IMR-90 (cell line): ENCODE measurements at places on chromosomes 5 and 9. TPM values are rescaled to one million over a fixed set of nuclear protein-coding genes. Genes with fewer than 3 reads are reported as not detected.

Gene FAM81B
- not detected in 2 replicates for total RNA-seq

DNA sequence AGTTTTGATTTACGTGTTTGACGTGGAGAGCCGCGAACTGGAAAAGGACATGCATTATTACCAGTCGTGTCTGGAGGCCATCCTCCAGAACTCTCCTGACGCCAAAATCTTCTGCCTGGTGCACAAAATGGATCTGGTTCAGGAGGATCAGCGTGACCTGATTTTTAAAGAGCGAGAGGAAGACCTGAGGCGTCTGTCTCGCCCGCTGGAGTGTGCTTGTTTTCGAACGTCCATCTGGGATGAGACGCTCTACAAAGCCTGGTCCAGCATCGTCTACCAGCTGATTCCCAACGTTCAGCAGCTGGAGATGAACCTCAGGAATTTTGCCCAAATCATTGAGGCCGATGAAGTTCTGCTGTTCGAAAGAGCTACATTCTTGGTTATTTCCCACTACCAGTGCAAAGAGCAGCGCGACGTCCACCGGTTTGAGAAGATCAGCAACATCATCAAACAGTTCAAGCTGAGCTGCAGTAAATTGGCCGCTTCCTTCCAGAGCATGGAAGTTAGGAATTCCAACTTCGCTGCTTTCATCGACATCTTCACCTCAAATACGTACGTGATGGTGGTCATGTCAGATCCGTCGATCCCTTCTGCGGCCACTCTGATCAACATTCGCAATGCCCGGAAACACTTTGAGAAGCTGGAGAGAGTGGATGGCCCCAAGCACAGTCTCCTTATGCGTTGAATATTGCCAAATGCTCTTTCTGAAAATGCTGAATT is 850 bp downstream of the RRAGA start:
- peak; percentile 54 for DNase-seq

Gene CD72
- 0.36 TPM in 1 of 2 replicates, not detected in the other for total RNA-seq

Gene C5orf22
- total RNA-seq: 19.9 and 23.3 TPM in 2 replicates

DNA sequence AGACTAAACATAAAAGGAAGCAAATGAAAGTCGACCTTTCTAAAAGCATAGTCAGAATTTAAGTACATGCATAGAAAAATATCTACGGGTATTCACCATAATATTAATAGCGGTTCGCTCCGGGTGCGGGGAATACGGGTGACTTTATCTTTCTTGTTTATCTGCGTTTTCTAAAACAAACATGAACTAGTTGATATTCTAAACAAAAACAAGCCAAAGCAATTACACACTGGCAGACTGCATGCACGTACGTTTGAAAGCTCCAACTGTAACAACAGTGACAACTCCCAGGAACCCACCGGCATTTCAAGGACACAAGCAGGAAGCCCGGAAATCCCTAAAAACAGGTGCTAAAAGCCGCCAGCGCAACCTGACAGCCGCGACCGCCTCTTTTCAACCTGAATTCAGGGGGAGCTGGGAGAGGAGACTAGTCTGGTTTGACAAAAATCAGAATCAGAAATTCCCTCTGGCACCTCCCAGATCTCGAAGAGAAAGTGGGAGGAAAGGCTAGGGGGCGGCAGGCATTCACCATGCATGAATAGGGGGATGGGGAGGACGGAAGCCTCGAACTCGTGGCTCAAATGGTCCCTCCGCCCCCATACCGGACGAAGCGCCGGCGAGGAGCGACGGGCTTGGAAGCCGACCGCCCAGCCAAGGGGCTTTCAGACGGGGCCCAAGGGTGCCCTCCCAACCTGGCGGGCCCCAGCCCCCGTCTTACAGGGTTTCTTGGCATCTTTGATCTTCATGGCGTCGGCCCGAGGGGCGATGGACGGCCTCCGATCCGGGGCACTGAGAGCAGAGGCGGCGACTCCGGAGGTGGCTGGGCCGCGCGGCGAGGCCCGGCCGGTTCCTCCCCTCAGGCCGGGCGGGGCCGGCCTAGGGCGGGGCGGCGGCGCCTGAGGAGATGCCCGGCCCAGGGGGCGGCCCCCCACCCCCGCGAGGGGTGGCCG is at the start of gene PANK3:
Gene PANK3, minus strand, starts transcription at position 831 of the 950 bp plus-strand sequence. Its CDS starts 85 bp downstream, at position 746.
- DNase-seq: no peak

- DNase-seq: peak; percentile 94
Observed at GRCh38 chr5:143494162-143494561, 90.7 kb upstream of the NR3C1 start.

- DNase-seq: no peak
Observed at GRCh38 chr9:116491219-116491618, 195.9 kb upstream of the TRIM32 start.

GRCh38 chr5:171418982-171419687 is at the start of gene FGF18:
TSS of gene FGF18 (plus strand) at chr5:171419647. CDS start at chr5:171420200, 553 bp downstream.
- peak; percentile 51 for DNase-seq

GRCh38 chr5:35859101-35859661 is 2.5 kb downstream of the IL7R start:
- peak; percentile 28 for DNase-seq

GRCh38 chr9:22423566-22423965 is 23.1 kb upstream of the DMRTA1 start:
- DNase-seq: no peak

Gene DOCK8
- not detected in 2 replicates for total RNA-seq

Gene NCBP1
- total RNA-seq: 46.4 and 58.3 TPM in 2 replicates

DNA sequence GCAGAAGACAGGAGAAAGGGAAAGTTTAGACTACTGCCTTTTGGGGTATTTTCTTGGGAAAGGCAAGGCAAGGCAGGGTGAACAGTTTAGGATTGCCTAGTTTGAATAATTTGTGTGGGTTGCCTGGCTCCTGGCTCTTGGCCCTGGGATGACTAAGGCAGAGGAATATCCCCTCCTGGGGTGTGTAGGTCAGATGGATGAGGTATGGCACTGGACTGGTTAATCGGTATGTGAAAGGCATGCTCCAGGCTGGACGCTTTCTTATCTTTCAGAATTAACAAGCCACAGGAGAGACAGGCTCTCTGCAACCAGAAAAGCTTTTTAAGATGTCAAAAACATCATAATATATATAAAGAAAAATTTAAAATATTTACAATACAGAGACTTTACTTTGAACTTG is 58.6 kb downstream of the STARD4 start:
- DNase-seq: peak; percentile 74
